AG09319 (cell line): ENCODE measurements at places on chromosomes 4 and X.

- no peak for DNase-seq
Measured at GRCh38 chrX:1134156-1134555, 78.3 kb downstream of the CRLF2 start.

GRCh38 chr4:111883557-111883999, 261.7 kb upstream of the FAM241A start:
- no peak for DNase-seq

- no peak for DNase-seq
Measured at GRCh38 chrX:74171465-74171864, 132.5 kb upstream of the ZCCHC13 start.

- DNase-seq: no peak
Measured at GRCh38 chr4:125486351-125486750, 171.6 kb downstream of the FAT4 start.

DNA sequence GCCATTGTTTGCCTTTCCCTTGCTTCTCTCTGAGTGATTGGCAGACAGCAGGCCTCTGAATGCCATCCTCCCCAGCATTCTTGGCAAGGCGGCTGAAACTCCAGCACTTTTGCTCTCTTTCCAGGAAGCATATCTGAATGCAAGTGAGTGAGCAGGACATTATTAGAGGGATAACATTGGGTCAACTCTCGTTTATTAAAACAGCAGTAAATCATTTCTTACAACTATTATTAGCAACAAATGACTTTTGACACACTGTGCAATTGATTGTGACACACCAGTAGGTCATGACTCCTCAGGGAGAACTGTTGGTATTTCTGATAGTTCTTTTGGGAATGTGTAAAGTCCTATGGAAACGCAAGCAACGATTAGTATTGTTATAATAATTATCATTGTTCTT, 103.8 kb downstream of the EFNB1 start:
- DNase-seq: no peak

DNA sequence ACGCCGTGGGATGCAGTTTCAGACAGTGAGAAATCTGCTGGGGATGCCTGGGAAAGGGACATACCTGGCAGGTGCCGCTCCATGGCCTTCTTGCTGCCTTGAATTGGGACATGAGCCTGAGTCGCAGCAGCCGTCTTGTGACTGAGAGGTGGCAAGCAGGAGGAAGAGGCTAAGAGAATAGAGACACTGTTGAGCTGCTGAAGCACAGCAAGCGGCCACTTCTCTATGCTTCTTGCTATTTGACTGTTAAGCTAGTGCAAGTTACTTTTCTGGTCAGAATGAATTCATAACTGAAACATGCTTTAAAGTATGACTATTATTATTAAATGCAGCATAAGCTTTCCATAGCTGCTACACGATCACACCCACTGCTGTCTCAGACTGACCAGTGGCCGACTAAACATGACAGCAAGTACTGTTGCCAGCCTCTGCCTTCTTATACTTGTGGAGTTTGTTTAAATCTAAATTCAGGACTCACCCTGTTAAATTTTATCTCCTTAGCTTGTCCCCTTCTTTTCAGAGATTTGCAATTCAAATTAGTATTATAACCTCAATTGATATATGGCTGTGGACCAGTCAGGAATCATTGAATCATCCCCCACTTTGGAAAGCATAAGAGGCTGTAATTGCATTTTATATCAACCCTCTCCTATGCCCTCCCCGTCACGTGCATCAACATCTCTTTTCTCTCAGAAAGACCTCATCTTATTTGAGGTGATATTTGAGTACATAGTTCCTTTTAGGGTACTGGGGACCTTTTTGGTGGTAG, 24.8 kb upstream of the ACSL1 start:
- no peak for DNase-seq

DNA sequence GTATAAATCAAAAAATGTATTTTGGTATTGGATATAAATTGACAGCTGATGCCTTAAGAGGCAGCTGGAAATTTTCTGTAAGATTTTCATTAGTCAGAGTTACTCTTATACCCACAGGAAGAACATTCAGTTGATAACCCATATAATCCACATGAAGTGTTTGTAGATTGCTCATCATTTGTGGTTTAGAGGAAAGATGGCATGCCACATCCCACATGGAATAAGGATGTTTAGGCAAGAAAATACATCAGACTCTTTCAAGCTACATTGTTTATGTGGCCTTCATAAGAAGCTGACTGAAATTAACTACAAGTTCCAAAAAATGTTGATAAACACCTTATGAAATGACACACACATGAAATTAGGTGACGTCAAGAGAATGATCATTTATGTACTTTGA, 56.6 kb downstream of the AREG start:
- DNase-seq: peak; percentile 44

DNA sequence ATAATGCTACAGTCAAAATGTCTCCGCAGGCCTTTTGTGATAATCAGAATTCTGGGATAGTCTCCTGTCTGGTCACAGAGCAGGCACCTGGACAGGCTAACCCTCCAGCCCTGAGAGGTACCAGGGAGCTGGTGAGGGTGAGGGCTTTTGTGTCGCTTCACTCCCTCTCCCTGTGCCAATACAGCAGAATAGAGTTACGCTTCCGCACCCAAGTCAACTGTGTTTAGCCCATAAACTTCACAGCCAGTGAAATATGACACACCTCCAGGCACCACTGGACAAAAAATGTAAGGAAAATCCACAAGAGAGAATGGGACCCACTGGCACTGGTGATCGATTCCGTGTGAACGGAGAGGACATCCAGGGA, 1.3 kb downstream of the GAK start:
- DNase-seq: no peak

GRCh38 chr4:13413729-13414437, 70.3 kb downstream of the RAB28 start:
- DNase-seq: no peak

- DNase-seq: no peak
Measured at GRCh38 chr4:77820649-77821561, 1.7 kb upstream of the CNOT6L start.

- DNase-seq: no peak
Measured at GRCh38 chr4:181503687-181504390, 739.4 kb upstream of the TENM3 start.

DNA sequence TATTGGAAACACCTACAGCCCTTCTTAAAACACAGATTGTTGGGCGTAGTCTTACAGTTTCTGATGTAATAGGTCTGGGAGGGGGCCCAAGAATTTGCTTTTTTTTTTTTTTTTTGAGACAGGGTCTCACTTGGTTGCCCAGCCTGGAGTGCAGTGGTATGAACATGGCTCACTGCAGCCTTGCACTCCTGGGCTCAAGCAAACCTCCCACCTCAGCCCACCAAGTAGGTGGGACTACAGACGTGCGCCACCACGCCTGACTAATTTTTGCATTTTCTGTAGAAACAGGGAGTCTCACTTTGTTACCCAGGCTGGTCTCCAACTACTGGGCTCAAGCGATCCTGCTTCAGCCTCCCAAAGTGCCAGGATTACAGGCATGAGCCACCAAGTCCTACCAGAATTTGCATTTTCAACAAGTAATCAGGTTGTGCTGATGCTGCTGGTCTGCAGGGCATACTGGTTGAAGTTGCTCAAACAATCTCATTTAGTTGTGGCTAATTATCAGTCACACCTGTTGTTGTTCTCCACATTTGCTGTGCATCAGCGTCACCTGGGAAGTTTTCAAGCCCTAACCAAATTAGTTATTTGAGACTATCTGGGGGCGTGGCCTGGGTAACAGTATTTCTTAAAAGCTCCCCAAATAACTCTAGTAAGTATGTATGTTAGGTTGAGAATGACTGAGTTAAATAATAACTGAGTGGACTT, 14.0 kb downstream of the TMEM154 start:
- DNase-seq: no peak

DNA sequence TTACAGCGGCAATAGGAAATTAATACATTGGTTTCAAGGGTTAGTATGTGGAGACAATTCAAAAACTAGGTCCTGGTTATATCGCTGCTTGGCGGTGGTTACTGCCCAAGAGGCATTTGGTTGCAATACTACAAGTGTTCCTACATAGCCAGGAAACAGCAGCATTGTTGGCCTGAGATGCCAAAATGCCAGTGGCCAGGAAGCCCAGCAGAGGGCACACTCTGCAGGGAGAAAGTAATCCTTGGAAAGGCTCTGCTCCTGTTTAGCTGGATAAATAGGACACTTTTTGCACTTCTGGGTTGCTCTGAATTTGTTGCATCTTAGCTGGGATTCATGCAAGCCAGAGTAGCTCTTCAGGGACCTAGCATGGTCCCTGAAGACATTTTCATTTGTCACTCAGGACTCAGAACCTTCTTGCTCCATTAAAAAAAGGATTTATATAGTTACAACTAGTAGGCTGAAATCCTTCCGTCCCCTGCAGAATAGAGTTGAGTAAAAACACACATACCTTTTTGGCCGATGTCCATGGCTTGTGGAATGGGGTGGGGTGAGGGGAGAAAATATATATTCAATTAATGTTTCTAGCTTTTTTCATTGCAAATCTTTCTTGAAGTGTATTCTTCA, 8.1 kb upstream of the GPR119 start:
- DNase-seq: peak; percentile 16

- no peak for DNase-seq
Measured at GRCh38 chrX:40005292-40006011, 92.3 kb downstream of the BCOR start.

- DNase-seq: no peak
Measured at GRCh38 chr4:142581881-142582280, 264.2 kb downstream of the INPP4B start.

DNA sequence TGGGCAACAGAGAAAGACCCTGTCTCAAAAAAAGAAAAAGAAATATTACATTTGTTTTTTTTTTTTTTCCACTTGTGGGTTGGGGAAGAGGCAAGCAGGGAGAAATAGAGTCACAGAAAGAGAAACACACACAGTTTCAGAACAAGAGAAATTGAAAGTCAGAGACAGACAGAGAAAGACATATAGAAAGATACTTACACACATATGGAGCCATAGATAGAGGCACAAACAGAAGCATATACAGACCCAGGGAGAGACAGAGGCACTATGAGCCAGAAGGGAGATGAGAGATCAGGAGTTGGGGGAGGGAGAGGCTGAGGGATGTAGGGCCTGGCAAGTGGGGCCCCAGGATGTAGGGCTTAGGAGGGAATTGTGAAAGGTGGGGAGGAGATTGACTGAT, 55.2 kb upstream of the GIMD1 start:
- DNase-seq: no peak

DNA sequence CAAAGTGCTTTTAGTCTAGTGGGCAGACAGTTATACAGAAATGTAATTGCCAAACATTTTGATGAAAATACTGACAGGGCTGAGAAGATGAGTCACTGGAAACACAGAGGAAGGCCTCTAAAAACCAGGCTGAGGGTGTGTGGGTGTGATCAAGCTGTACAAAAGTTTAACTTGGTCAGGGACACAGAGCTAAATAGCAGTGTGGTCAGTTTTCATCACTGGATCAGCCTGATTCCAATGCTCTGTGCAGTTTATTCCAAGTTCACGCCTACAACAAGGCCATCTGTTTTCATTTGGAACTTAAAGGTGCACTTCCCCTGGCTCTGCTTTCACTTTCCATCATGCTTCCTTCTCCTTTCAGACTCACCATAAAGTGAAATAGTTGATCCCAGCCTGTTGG, 10.6 kb downstream of the CENPVL3 start:
- no peak for DNase-seq

DNA sequence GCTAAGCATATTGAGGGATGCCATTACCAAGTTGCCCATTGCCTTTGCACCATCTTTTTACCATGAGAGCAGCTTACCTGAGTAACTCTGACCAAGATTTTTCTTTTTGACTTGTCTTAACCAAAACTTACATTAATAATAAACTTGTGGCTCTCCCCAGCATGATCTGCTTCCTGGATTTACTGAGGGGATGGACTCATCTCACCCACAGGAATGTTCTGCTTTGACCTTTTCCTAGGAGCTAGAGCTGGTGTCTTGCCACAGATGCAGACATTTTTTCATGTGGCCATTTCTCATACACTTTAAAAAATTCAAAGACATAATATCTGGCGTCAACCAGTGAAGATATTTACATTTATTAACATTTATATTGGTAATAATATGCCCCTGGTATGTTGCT, 79.2 kb upstream of the EFHC2 start:
- DNase-seq: no peak

GRCh38 chr4:124854968-124855367, 142.4 kb upstream of the ANKRD50 start:
- DNase-seq: no peak

DNA sequence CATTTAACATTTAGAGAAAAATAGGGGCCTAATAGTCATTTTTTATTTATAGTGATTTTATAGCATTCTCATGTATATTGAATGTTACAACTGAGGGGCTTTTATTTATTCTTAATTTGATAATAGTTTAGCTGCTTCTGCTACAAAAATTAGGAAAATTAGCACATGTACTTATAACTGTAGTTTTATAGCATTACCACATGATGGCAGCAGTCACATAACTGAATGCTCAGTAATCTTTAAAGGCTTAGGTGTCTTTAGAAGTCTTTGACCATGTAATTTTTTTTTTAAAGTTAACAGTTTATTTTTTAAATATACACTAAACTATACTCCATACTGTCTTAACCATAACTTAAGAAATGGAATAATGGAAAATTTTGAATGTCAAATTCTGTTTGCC, 136.6 kb downstream of the STAG2 start:
- peak; percentile 3 for DNase-seq

- no peak for DNase-seq
Measured at GRCh38 chrX:116290359-116290758, 119.8 kb downstream of the AGTR2 start.

GRCh38 chr4:140057701-140058100, 96.3 kb downstream of the MAML3 start:
- no peak for DNase-seq

- DNase-seq: no peak
Measured at GRCh38 chr4:37437163-37437562, 192.6 kb downstream of the NWD2 start.

DNA sequence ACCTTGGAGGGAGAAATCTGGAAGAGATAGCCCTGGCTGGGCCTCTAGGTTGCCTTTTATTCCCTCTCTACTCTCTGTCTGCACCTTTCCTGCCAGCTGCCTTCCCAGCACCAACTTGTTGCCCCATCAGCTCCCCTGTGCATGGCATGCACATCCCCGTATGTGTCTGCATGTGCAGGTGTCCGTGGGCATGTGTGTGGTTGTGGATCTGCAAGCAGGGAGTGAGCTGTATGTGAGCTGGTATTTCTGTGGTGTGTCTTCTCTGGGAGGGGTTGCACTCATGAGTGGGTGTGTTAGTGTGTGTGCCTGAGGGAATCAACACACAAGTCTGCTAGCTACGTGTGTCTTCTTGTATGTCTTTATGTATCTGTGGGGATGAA, 9.9 kb downstream of the L1CAM start:
- DNase-seq: no peak

- DNase-seq: peak; percentile 70
Measured at GRCh38 chrX:103404231-103405008, 28.1 kb downstream of the BEX3 start.

GRCh38 chr4:1754336-1754735, 33.0 kb downstream of the TACC3 start:
- no peak for DNase-seq

- DNase-seq: no peak
Measured at GRCh38 chr4:153622778-153623240, 61.3 kb upstream of the TLR2 start.
